ENCODE measurements at places on chromosomes 2 and 18.

GRCh38 chr2:216281876-216282275 lies 90.4 kb downstream of the MARCHF4 start:
- DNase-seq = no peak

DNA sequence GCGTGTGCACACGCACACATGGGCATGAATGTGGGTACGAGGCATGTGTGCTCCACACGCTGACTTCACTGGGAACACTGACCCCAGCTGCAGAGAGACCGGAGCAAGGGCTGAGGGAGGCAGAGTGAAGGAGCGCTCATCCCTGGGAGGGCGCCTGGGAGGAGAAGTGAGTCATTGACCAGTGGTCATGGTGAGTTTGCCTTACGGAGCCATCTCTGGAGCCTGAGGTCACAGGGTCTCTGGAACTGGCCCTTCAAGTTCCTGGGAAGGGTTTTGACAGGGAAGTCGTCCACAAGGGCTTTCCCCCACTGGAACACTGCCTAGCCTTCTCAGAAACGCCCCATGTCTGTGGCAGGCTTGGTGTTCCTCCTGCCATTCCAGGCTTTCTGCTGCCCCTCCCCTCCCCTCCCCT lies 14.3 kb upstream of the TMEM185B start:
- no peak for DNase-seq

DNA sequence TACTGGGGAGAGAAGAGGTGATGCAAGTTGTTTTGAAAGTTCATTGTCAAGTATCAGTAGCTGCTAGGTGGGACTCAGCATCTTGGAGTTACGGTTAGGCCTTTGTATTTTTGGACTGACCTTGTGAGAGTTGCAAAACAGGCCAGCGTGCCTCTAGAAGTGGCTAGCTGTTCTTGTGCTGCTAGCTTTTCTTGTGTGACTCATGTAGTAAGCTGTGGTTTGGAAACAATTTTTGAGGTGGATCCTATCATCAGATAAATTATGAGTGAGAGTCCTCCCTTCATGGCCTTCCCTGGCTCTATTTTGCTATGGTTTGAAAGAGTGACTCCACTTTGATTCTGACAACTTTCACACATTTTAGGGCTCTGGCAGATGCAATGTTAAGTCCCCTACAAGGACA lies 409.2 kb upstream of the HS6ST1 start:
- no peak for DNase-seq

DNA sequence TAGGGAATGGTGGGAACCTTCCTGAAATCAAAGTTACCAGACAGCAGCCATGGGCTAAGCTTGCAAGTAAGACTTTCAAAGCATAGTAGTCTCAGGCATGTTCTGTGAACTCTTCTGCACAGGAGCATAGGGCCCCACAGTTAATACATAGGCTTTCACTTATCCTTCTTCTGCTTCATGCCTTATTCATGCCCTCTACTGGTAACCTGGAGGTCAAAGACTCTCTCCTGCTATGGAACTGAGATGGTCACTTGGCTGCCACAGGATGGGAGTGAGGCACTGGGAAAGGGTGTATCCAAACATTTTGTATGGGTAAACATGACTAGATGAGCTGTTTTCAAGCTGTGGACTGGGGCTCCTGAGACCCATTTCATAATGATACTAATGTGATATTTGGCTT lies 49.1 kb upstream of the ZNF638 start:
- no peak for DNase-seq

DNA sequence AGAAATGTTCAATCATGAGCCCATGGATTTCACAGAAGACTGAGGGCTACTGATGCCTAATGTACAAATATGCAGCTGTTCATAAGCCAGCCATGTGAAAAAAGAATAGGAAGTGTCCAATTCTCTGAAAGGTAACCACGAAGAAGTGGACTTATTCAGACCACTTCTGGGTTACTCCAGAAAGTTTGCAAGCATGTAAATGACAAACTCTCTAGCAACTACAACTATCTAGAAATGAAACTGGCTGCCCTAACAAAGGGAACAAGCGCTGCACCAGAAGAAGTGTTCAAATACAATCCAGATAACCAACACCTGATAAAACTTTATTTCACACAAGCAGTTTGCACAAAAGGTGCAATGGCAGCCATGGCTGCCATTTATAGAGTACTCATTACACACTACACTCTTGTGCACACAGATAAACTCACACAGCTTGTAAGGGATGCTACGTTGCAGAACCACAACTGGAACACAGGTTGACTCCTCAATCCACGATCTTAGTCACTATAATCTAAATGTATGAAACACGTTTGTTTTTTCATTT lies 13.9 kb downstream of the MBOAT2 start:
- DNase-seq = no peak

- no peak for DNase-seq
Measured at GRCh38 chr2:74747411-74748080, 86.4 kb upstream of the HK2 start.

All from CD4-positive, alpha-beta T cell treated with Interleukin-10 for 1 hour (primary cell).